ENCODE measurements at places on chromosomes 11 and 22.

- no peak for DNase-seq
Observed at GRCh38 chr11:13013054-13013488, 4.0 kb downstream of the RASSF10 start.

DNA sequence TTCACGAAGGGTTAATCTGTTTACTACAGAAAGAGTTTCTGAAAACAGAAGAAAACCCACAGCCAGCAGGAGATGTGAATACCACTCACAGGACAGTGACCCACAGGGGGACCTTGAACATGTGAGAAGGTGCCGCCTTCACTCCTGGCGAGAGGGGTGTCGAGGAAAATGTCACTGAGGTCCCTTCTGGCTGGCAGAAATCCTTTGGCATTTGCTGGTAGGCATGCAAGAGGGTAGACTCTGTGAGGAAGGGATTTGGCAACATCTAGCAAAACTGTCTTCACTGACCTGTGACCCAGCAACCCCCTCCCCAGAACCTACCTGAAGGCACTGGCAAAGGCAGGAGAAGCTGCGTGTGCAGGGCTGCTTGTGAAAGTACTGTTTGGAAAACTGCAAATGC is 8.6 kb downstream of the KCNQ1 start:
- DNase-seq = no peak

DNA sequence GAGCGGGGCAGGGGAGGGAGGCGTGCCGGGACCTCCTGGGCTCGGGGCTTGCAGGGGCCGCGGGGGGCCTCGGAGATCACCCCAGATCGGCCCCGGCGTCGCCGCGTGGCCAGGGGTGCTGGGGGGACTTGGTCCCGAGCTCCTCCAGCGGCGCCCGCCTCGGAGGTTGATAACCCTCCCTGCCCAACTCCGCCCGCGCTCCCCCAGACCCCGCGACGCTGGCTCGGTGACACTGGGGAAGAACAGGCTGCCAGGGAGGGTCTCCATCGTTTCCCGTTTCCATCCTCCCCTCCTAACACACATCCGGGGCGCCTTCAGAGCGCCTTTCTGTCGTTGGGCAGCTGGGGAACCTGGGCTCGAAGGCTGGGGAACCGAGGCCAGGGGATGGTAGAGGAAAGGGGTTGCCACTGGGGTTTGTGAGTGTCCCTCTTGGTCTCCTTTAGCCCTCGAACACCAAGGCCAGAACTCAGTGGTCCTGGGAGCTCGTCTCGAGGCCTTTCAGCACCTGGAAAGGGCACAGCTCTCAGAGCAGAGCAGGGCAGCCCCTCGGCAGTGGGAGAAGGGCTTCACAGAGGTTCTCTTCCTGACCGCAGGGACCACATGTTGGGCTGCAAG is 431 bp downstream of the SLC37A2 start:
- DNase-seq = no peak

DNA sequence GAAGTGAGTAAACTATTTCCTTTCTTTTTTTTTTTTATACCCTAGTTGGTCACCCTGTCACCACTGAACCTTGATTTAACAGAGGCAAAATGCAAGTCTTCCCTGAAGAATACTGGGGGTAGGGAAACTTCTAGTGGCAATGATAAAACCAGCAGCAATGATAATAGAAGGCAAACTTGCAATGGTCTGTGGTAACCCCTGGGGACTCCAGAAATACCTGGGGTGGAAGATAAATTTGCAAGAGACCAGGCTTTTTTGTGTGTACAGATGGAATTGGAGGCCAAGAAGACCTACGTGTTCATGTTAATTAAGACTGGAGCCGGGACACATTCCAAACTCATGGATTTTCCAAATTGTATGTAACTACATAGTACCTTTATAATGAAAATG is 11.6 kb downstream of the APOL5 start:
- no peak for DNase-seq

Data from neural crest cell (in vitro differentiated cells).